ENCODE measurements at places on chromosomes 2 and 18.

DNA sequence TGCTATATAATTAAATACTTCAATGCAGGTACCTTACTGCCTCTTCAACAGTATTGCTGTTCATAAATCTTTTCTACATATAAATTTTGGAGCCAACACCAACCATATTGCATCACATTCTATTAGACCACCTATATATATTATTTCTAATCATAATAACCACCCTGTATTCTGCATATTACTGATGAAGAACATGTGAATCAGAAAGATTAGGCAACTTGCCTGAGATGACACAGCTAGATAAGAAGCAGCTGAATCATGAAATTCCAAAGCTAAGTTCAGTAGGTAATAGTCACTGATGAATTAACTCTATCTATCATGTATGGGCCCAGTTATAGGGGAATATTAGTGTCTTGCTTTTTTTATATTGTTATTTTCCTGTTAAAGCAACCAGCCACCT lies 161.8 kb downstream of the AGPS start:
- no peak for DNase-seq

DNA sequence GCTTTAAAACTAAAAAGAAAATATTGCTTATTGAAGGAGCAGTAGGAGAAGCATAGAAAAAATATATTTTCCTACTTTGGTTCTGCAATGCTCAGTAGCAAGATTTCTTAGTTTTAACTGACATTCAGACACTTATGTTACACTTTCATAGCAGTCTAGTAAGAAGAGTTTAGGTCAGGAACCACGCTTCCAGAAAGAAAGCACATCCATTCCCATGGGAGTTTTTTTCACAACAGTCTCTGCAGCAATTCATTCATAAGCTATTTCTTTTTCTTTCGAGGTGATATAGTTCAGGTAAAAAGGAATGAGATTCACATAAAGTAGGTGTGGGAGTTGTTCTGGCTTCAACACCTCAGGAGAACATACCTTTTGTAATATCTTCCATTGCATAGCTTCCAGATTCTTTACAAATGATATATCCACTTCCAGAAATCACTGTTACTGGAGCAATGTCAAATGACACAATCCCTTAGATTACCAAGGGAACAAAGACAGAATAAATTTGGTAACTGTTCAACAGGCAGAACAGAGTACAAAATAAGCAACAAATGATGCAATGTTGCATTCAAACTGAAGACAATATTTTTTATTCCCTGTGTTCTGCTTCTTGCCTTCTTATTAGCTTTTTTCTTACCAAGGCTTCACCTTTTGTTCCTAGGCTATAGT lies 95.2 kb upstream of the GULP1 start:
- DNase-seq, result no peak

DNA sequence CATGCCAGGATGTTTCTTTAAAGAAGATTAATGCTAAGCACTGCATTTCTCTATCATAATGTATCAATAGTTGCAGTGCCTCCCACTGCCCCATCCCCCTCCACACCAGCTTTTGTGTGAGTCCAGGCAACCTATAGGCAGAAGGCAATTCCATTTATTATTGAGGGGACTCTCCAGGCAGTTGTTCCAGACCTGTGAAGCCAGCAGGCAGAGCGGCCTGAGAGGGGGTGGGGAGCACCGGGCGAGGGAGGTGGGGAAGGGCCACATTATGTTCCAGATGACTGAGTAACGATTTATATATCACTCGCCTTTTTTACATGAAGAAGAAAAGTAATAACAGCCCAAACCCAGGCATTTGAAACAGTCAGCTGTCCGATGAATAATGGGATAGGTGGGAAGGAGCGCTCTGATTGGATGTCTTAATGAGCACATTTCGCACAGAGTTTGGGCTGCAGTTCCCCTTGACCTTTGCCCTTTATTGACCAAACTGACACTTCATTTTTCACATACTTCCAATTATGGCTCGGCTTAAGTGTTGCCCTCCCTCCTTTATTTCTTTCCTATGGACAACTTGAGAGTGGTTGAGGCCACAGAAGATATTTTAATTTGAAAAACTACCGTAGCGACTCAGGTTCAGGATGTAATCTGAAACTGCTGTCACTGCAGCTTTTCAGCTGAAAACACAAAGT lies 34.4 kb downstream of the MEIS1 start:
- DNase-seq, result no peak

DNA sequence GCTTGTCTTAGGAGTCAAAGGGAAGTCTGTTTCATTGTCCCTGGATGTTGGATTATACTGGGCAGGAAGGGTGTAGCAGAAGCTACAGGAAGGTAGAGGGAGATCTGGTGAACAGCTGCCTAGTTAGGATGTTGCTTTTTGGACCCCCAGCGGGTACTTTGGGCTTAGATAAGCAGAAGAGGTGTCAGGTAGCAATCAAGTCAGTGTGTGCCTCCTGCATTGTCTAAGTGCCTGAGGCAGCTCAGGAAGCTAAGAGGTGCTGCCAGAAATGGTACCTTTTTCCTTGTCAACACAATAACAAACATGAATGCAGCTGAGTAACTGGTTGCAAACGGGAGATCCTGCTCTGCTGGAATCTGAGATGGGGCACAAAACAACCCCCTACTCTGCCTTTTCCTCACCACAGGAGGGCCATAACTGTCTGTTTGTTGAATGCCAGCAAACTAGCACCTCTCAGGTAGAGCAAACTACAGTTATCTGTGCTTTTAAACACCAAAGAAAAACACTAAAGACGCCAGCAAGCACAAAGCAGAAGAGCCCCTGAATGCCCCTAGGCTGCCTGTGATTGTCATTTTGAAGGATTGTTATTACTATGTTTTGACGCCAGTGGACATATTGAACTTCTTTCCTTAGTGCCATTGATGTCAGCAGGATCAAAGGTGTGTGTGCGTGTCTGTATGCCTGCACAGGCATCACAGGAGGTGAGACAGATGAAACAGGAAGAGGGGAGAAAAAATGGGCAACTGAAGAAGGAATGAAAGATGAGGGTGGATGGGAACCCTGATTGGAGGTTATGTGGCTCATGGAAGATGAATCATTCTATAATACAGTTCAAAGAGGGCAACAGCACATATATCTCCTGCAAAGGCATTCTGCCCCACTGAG lies 151.4 kb downstream of the ETAA1 start:
- DNase-seq, result no peak

GRCh38 chr2:69138247-69138772 lies 125.3 kb downstream of the ANTXR1 start:
- peak; percentile 75 for DNase-seq

DNA sequence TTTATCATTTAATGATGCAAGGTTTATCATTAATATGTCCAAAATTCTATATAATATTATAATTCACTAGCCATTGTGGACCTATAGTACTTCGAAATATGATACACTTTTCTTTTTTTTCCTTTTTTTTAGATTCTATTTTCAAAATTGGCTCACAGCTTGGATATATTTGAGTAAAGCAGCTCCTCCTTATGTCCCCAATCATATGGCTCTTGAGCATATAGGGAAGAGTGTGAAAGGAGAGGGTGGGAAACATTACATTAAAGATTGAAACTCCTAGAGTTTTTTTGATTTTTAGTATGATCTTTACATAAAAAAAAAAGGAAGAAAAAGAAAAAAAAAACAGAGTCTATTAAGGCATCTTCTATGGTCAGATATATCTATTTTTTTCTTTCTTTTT lies 457.9 kb downstream of the RIT2 start:
- no peak for DNase-seq

DNA sequence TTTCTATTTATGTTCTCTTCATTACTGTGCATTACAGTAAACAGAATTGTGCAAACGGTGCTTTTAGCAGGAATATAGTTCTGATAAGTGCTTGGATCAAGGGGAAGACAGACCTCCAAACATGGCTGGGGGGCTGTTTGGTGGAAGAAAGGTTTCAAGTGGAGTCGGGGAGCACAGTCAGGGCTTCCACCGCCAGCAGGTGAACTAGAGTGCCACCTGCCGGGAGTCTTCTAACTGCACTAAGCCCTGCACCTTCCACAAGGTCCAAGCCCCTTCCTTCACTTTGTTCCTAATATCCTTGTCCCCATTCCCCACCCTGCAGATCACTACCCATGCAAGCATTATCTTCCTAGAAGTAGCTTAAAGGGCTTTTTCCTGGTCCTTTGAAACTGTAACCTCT lies 11.1 kb downstream of the ONECUT2 start:
- no peak for DNase-seq

- DNase-seq, result no peak
Measured at GRCh38 chr2:149023091-149023490, 15.4 kb upstream of the LYPD6B start.

GRCh38 chr2:111522231-111522768 lies 361.7 kb downstream of the ANAPC1 start:
- no peak for DNase-seq

DNA sequence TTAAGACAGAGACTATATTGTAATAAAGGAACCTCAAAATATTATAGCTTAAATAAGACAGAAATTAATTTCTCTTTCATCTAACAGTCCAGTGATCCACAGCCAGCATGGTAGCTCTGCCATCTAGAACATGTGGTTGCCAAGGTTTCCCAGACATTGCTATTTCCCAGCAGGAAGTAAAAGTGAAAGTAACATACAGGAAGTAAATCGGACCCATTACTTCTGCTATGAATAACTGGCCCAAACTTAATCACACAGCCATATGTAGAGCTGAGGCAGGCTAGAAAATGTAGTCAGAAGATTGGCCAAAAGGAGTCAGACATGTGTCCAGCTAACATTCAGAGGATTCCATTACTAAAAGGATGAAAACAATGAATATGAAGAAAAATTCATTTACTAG lies 71.0 kb downstream of the NOL4 start:
- peak; percentile 5 for DNase-seq

DNA sequence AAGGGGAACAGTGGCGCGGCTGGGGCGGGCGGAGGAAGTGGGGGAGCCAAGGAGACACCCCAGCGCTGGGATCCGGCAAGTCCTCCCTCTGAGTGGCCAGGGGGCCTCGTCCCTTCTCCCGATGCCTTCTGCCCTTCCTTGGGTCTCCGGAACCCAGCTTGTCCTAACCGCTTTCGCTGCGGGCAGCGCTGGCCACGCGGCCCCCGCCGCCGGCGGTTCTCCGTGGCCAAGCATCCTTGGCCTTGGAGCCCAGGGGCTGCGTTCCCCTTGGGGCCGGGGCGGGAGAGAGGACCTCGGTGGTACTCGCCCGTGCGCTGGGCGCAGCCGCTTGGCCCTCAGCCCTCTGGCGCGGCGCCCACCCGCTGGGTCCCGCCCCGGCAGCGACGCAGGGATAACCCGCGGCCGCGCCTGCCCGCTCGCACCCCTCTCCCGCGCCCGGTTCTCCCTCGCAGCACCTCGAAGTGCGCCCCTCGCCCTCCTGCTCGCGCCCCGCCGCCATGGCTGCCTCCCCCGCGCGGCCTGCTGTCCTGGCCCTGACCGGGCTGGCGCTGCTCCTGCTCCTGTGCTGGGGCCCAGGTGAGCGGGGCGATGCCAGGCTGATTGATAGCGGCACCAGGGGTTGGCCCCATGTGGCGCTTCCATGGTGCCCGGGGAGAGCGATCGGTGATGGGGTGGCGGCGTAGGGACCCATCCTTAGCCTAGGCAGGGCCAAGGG lies 128.7 kb downstream of the UXS1 start:
- DNase-seq, result no peak
